Adrenal gland (tissue), 19 donors: ENCODE measurements at places on chromosomes 12 and 14. TPM values are rescaled to one million over a fixed set of nuclear protein-coding genes. Genes with fewer than 3 reads are reported as not detected.

AKAP3 gene
- 4.5 TPM for total RNA-seq

- H3K4me3 ChIP-seq = no peak overlapping the region
- peak; percentile 51 for DNase-seq
- H3K27me3 ChIP-seq = no peaks in the 10 kb centered on the region
- H3K27ac ChIP-seq = no peak overlapping the region
Observed at GRCh38 chr14:75283833-75284563, 5.4 kb downstream of the FOS start.

- no peaks in the 10 kb centered on the region for H3K36me3 ChIP-seq
- no peak for DNase-seq
- H3K4me3 ChIP-seq = no peak overlapping the region
- H3K4me1 ChIP-seq = no peaks in the 10 kb centered on the region
- no peaks in the 10 kb centered on the region for H3K27me3 ChIP-seq
- H3K27ac ChIP-seq = no peak overlapping the region
Observed at GRCh38 chr14:97178781-97179180, 381.6 kb downstream of the VRK1 start.

- peaks cover 15% of the 10 kb centered on the region for H3K4me1 ChIP-seq
- H3K4me3 ChIP-seq = no peak overlapping the region
- DNase-seq = no peak
Observed at GRCh38 chr14:65414961-65415589, 2.5 kb downstream of the FUT8 start.

- no peak overlapping the region for H3K4me3 ChIP-seq
- no peaks in the 10 kb centered on the region for H3K36me3 ChIP-seq
- no peak overlapping the region for H3K27ac ChIP-seq
- DNase-seq = no peak
- H3K4me1 ChIP-seq = peaks cover 29% of the 10 kb centered on the region
Observed at GRCh38 chr14:32414808-32415255, 85.7 kb downstream of the AKAP6 start.

DNA sequence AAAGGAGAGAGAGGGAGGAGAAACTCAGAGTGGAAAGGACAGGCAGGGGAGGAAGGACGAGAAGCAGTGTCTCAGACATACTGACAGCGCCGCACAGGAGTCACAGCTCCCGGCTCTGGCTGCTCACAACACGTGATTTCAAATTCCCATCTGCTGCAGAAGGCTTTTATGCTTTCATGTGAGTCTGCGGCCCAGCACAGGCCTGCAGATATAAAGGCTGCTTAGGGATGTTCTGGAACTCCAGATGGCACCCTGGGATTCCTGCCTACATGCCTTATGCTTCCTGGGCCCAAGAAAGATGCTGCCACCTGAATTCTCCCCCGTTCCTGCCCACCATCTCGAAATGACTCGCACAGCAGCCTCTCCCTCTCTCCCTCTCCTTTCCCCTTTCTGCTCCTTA, 89.6 kb downstream of the NUAK1 start:
- no peak for DNase-seq
- no peaks in the 10 kb centered on the region for H3K27me3 ChIP-seq
- H3K27ac ChIP-seq = no peak overlapping the region
- no peak overlapping the region for H3K4me3 ChIP-seq
- H3K4me1 ChIP-seq = no peaks in the 10 kb centered on the region

- DNase-seq = no peak
- no peak overlapping the region for H3K4me3 ChIP-seq
- H3K4me1 ChIP-seq = peaks cover 15% of the 10 kb centered on the region
- no peaks in the 10 kb centered on the region for H3K27me3 ChIP-seq
Observed at GRCh38 chr14:92696366-92696765, 52.1 kb downstream of the LGMN start.

MORN3 gene
- 0.22 TPM for total RNA-seq

- no peak overlapping the region for H3K27ac ChIP-seq
- H3K27me3 ChIP-seq = no peaks in the 10 kb centered on the region
- DNase-seq = no peak
- no peaks in the 10 kb centered on the region for H3K4me1 ChIP-seq
Observed at GRCh38 chr12:28877854-28878253, 271.2 kb upstream of the FAR2 start.

KCNA5 gene
- 0.22 TPM for total RNA-seq

DNA sequence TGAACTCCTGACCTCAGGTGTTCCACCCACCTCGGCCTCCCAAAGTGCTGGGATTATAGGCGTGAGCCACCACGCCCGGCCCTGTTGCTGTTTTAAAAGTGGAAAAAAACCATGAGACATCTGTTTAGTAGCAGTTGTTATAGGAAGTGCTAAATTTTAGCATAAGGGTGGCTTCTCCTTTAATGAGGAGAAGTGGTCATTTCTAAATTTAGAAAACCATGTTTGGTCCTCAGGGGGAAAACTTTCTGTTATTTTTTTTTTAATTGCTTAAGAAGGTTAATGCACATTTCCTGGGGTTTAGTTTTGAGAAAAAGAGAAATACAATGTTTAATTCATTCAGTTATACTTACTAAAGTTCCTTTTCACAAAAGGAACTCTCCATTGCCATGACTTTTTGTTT, 102.1 kb downstream of the MYRFL start:
- H3K4me1 ChIP-seq = no peaks in the 10 kb centered on the region
- DNase-seq = no peak
- no peak overlapping the region for H3K27ac ChIP-seq
- H3K36me3 ChIP-seq = no peaks in the 10 kb centered on the region
- H3K4me3 ChIP-seq = no peak overlapping the region

GRCh38 chr12:131882804-131883520, 11.5 kb upstream of the ULK1 start:
- H3K27ac ChIP-seq = no peak overlapping the region
- no peak overlapping the region for H3K4me3 ChIP-seq
- H3K36me3 ChIP-seq = no peaks in the 10 kb centered on the region
- DNase-seq = no peak

SERPINA4 gene
- total RNA-seq = not detected

DNA sequence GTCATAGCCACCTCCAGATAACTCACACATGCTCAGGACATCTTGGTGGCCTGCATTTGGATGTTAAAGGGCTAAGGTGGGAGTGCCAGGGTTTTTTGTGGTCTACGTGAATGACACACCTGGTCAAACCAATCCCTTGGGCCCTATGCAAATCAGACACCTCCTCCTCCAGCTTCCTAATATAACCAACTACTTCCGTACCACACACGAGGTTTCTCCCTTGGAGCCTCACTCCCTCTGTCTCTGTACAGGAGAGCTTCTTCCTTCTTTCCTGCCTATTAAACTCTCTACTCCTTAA, 19.6 kb downstream of the APOBEC1 start:
- DNase-seq = no peak
- no peaks in the 10 kb centered on the region for H3K36me3 ChIP-seq
- no peaks in the 10 kb centered on the region for H3K27me3 ChIP-seq
- no peak overlapping the region for H3K4me3 ChIP-seq

DNA sequence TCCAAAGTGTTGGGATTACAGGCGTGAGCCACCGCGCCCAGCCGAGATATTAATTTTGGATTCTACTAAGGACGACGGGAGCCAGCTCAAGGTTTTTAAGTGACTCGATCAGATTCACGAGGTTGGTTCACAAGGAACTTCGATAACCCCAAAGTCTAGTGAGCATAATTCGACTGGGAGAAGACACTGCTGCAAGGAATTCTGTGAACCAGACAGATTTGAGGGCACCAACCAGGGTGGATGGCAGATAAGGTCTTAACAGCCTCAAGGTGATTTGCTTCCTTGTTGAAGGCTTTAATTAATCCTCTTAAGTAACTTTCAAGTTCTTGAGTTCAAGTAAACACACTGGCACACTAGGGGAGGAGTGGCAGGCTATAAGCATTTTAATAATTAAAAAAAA, 1.1 kb upstream of the KLHDC2 start:
- H3K27me3 ChIP-seq = no peaks in the 10 kb centered on the region
- peak overlapping the region; percentile 87 for H3K27ac ChIP-seq
- peak; percentile 59 for DNase-seq

ADCY4 gene
- 6.8 TPM for total RNA-seq

GRCh38 chr14:32399920-32400319, 70.8 kb downstream of the AKAP6 start:
- H3K4me3 ChIP-seq = no peak overlapping the region
- no peaks in the 10 kb centered on the region for H3K36me3 ChIP-seq
- no peak for DNase-seq
- H3K27ac ChIP-seq = no peak overlapping the region
- H3K4me1 ChIP-seq = no peaks in the 10 kb centered on the region

DNA sequence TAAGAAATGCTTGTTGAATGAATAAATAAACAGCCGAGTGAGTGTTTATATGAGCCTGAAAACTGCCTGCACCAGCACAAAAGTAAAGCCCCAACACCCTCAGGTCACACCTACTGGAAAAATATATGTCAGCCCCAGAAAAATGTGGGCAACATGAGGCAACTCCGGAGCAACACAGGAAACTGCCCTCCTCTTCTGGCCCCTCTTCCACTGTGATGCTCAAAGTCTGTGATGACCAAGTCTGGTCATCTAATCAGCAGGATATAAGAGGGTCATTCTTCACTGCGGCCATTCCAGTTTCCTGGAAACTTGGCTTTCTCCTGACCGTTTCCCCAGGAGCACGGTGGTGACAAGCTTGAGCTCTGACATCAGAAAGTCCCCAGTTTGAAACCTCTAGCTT, 159.6 kb upstream of the PZP start:
- no peak overlapping the region for H3K27ac ChIP-seq
- no peak overlapping the region for H3K4me3 ChIP-seq
- H3K4me1 ChIP-seq = no peaks in the 10 kb centered on the region
- no peaks in the 10 kb centered on the region for H3K27me3 ChIP-seq
- no peaks in the 10 kb centered on the region for H3K36me3 ChIP-seq
